ENCODE measurements at places on chromosomes 5 and 9. TPM values are rescaled to one million over a fixed set of nuclear protein-coding genes. Genes with fewer than 3 reads are reported as not detected.

- no peak for DNase-seq
Observed at GRCh38 chr5:55304584-55304983, 2.9 kb downstream of the DHX29 start.

DNA sequence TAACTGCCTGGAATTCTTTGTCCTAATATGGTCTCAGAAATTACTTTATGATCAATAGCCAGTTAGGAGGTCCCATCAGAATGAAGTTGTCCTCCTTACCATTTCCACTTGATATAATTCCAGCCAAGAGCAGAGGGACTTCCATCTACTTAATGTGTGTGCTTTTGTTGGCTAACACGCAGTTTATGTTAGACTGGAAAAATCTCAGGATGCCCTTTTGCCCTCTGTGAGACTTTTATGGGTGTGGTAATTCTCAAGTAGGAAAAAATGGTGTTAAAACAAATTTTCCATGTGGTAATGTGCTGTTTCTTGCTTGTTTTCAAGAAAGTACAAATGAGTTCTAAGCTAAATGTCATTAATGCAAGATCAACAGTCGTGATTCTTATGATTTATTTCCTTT lies 327.1 kb downstream of the MTRR start:
- no peak for DNase-seq

GRCh38 chr9:31590091-31590490 lies 794.4 kb upstream of the ACO1 start:
- no peak for DNase-seq

GRCh38 chr9:129359916-129360536 lies 182.0 kb upstream of the IER5L start:
- no peak for DNase-seq

DNA sequence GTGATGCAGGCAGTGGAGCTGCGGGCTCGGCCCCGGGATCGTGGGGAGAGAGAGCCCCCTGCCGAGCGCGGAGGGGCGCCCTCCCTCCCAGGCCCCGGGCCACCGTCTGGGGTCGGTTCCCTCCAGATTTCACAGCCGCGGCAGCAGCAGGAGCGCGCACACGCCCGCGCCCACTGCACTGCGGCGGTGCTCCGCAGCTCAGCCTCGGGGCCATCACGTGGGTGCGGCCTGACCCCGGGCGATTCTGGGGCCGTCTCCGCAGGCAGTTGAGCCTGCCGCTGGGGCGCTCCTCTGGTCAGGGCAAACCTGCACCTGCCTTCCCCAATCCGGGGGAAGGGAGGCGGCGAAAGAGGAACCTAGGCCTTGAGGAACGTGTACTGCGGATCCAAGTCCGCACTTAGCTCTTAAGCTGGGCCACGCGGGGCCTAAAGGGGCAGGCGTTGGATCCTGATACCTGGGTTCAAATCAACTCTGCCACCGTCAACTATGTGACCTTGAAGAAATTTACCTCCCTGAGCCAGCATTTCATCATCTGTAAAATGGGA lies 9.4 kb upstream of the DELE1 start:
- DNase-seq: no peak

DNA sequence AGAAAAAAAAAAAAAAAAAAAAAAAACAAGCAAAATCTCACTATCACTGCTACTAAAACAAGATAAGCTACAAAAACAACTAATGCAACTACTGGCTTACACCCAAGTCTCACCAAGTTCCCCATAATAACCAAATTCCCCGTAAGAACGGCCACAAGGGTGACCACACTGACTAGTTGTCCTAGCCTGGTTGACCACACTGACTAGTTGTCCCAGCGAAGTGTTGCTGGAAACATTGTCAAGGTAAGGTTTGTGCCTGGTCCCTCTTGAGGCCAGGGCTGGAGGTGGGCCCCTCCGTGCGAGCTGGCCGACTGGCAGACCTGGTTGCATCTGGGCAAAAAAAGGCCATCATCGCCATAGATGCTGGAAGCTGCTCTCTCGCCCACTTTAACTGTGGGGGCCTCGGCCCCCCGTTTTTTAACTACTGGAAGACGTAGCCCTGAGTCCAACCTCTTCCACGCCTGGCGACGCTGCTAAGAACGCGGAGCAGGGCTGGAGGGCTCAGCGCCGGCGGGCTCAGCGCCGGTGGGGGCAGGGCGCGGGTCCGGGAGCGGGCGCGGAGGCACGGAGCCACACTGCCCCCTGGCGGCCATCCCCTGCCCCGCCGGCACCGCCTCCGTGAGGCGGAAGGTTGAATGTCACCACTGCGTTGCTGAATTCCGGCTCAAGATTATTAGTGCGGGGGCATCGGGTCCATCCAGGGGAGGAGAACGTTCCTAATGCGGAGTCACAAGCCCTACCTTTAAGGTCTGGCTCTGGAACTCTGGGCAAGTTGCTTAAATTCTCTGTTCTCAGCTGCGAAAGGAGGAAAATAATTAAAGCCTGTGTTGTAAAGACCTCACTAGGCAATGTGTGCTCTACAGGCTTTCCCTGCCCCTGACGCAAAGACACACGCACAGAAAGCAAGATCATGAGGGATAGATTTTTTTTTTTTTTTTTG lies 84.0 kb downstream of the HSD17B3 start:
- DNase-seq: peak; percentile 57

GRCh38 chr9:6224393-6225154 lies 9.0 kb downstream of the IL33 start:
- DNase-seq: no peak

GRCh38 chr9:94603259-94604160 lies 9.9 kb upstream of the FBP2 start:
- DNase-seq: peak; percentile 66

- peak; percentile 55 for DNase-seq
Observed at GRCh38 chr5:150486402-150487198, 21.3 kb upstream of the NDST1 start.

DNA sequence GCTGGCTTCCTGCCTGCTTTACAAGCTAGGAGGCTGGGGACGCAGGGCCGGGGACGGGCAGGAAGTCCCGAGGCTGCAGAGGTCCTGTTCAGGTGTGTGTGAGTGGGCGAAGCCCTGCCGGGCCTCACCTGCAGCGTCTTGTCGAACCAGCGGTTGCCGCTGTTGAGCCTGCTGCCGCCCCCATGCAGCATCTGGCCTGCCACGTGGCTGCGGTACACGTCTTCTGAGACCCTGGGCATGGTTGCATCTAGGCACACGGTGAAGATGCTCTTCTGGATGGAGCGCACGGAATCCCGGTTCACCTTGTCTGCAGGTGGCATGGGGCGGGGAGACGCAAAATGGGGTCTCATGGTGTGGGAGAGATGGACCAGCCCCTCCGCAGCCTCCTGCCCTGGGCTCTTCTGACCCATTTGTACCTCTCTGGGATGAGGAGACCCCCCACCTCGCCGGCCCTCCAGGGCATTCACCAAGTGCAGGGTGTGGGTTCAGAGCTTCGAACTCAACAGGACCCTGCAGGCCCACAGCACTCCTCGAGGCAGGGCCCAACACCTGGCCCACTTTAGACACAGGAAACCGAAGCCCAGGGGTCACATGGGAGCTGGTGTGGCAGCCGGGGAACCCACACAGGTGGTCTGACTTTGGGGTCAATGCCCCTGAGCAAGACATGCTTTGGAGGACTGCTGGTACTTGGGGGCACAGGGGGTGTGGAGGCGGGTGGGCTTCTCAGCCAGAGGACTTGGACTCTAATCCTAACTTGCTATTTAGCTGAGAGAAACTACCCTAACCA lies 10.0 kb downstream of the CRAT start:
- DNase-seq: no peak

DNA sequence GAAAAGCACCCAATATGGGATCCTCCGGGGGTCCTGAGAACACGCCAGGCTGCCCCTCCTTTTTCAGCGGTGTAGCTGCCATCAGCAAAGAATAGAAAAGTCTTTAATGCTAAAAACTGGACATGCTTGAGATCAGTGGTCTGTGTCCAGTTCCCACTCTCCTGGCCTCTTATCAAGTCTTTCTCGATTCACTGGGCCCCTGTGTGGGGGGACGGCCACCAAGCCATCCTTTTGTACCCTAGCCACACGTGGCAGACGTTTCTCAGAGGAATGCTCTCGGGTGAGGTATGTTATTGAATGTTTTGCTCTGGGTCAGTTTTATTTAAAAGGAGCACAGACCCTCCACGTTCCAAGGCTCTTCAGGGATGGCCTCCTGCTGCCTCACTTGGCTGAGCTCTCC lies 23.6 kb downstream of the FABP6 start:
- DNase-seq: no peak

DNA sequence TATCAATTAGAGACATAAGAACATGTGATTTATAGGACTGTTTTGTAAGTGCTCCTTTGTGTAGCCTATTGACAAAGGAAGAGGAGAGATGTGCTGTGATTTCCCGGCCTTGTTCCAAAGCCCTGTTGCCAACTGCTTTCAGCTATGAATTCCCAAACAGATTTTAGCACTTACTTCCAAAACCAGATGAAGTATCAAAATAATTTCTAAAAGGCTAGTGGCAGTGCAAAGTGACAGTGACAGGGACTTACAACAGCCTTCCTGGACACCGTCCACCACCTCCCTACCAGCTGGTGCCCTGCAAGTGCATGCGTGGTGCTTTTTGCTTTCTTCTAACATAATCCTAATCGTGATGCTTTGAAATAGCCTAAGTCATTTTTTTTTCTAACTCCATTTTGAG lies 254.1 kb upstream of the ACTBL2 start:
- no peak for DNase-seq

GRCh38 chr9:1156794-1157550 lies 106.8 kb downstream of the DMRT2 start:
- no peak for DNase-seq

DNA sequence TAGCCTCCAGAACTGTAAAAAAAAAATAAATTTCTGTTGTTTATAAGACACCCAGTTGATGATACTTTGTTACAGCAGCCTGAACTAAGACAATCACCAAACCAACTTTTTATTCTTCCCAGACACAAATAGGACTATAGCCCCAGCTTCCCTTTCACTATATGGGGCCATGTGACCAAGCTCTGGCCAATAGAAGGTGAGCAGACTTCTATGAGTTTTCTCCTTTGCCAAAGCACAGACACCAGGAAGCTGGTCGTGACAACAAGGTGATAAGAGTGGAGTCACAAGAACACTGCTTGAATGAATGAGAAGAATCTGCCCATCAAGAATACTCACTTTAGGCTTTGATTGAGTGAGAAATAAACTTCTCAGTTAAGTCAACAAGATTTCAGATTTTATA lies 217.7 kb downstream of the DEPDC1B start:
- no peak for DNase-seq

- DNase-seq: no peak
Observed at GRCh38 chr9:33939924-33940874, 108.5 kb downstream of the UBAP2 start.

- no peak for DNase-seq
Observed at GRCh38 chr5:100595152-100595811, 60.1 kb downstream of the FAM174A start.

DNA sequence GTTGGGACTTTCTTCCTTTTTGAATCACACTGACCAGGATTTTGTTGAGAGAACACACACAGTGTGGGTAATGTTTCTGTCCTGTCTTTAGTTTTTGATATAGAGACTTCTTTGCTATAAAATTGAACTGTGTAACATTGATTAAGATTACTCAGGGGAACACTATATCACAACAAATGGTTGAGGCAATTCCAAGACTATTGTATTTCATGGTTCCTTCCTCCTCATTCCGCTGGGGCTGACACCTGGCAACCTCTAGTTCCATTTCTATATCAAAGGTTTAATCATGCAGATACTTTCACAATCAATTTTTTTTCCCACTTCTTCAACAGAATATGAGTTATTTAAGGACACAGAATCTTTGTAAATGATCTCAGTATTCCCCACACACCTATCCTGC lies 182.2 kb downstream of the TAF11L14 start:
- no peak for DNase-seq

Gene SLC36A2
- not detected for total RNA-seq

Gene GARIN3
- not detected for total RNA-seq

Gene HRCT1
- not detected for total RNA-seq
